ENCODE measurements at places on chromosomes 1 and 21.

DNA sequence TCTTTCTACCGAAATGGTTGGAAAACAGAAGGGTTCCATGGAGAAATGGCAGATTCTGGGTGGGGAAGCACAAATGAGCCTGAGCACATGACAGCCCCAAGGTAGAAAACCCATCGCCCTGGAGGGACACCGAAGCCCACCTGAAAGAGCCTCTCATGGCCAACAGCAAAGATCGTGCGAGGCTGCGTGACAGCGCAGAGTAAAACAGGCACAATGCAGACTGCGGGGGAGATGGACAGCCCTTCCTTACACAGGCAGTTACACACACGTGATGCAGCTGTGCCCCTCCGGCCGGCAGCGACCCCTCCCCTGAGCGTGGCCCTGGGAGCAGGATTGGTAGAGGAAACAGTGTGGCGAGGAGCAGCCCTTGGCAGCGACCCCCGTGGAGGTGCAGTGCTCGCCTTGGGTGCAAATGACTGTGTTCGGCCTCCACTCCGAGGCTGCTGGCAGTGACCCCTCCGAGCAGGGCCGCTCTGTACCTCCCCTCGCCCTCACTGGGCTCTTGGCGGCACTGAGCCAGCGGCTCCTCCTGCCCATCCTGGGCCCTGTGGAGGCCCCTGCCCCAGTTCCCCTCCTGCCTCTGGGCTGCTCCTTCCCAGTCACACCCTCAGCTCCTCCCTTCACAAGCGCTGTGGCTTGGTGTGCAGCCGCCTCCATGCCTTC, 120.9 kb upstream of the COL6A1 start:
- no peak overlapping the region for H3K27ac ChIP-seq
- no peak for DNase-seq
- no peaks in the 10 kb centered on the region for H3K36me3 ChIP-seq
- H3K4me1 ChIP-seq, result peaks cover 8% of the 10 kb centered on the region
- no peak overlapping the region for H3K4me3 ChIP-seq
- H3K27me3 ChIP-seq, result no peaks in the 10 kb centered on the region

- H3K27ac ChIP-seq, result no peak overlapping the region
- H3K27me3 ChIP-seq, result peaks cover 49% of the 10 kb centered on the region
- no peaks in the 10 kb centered on the region for H3K4me1 ChIP-seq
- H3K36me3 ChIP-seq, result no peaks in the 10 kb centered on the region
Measured at GRCh38 chr1:24984300-24984699, 54.2 kb upstream of the RUNX3 start.

- H3K27me3 ChIP-seq, result no peaks in the 10 kb centered on the region
- H3K27ac ChIP-seq, result no peak overlapping the region
- H3K4me3 ChIP-seq, result no peak overlapping the region
- DNase-seq, result no peak
- H3K4me1 ChIP-seq, result no peaks in the 10 kb centered on the region
- H3K36me3 ChIP-seq, result no peaks in the 10 kb centered on the region
Measured at GRCh38 chr1:190226006-190226405, 251.7 kb downstream of the BRINP3 start.

GRCh38 chr1:15937706-15938168, 38.2 kb downstream of the ZBTB17 start:
- peaks cover 14% of the 10 kb centered on the region for H3K4me1 ChIP-seq
- H3K36me3 ChIP-seq, result peaks cover 73% of the 10 kb centered on the region
- peak; percentile 66 for DNase-seq
- no peak overlapping the region for H3K4me3 ChIP-seq

- H3K4me1 ChIP-seq, result no peaks in the 10 kb centered on the region
- no peaks in the 10 kb centered on the region for H3K36me3 ChIP-seq
- no peak overlapping the region for H3K27ac ChIP-seq
- DNase-seq, result no peak
- H3K27me3 ChIP-seq, result no peaks in the 10 kb centered on the region
Measured at GRCh38 chr1:182279724-182280503, 111.7 kb downstream of the GLUL start.

DNA sequence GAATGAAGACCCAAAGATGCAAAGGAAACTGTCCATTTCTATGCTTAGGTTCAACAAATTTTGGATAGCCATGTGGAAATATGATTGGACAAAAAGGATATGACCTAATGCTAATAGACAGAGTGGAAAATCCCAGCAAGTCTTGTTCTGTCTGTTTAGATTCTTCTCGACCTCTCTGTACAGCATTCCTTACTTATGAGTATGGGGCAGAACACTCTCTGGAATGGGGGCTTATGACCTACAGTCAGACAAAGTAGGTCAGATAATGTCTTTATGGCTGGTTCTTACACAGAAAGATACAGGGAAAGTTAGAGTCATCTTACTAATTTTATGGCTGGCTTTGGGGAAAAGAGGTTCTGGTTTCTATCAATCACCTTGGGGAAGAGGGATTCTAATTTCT, 2.8 kb downstream of the GCSAML start:
- no peaks in the 10 kb centered on the region for H3K36me3 ChIP-seq
- no peak overlapping the region for H3K4me3 ChIP-seq
- no peak overlapping the region for H3K27ac ChIP-seq
- peak; percentile 24 for DNase-seq

- peaks cover 46% of the 10 kb centered on the region for H3K4me1 ChIP-seq
- DNase-seq, result peak; percentile 22
- no peak overlapping the region for H3K4me3 ChIP-seq
- peak overlapping the region; percentile 56 for H3K27ac ChIP-seq
Measured at GRCh38 chr1:54324251-54325140, 81.7 kb downstream of the SSBP3 start.

- no peaks in the 10 kb centered on the region for H3K27me3 ChIP-seq
- peaks cover 7% of the 10 kb centered on the region for H3K4me1 ChIP-seq
- H3K27ac ChIP-seq, result peak overlapping the region; percentile 57
- no peak overlapping the region for H3K4me3 ChIP-seq
Measured at GRCh38 chr1:56060906-56061305, 518.5 kb downstream of the PLPP3 start.

GRCh38 chr1:119987686-119988085, 81.8 kb downstream of the NOTCH2 start:
- H3K27ac ChIP-seq, result 0 out of 2 replicates have a peak overlapping the region, but pooled peaks have one; percentile 44
- no peak overlapping the region for H3K4me3 ChIP-seq
- H3K36me3 ChIP-seq, result peaks cover 8% of the 10 kb centered on the region

DNA sequence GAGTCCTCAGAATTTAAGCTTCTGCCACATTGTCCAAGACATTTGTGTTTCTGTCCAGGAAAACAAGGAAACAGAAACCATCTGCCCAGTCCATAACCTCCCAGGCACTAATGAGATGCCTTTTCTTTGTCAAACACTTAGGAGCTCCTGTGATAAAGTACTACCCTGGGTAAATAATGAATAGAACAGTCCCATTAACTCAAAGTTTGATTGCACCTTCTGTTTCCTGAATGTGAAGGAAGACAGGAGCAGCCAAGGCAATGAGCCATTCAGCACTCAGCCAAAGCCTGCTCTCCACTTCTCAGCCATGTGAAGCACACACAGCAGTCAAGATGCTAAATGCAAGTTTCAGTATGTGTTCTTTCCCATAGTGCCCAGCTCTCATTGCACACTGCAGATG, 199.8 kb downstream of the SEC16B start:
- H3K4me3 ChIP-seq, result no peak overlapping the region
- no peak for DNase-seq
- H3K27me3 ChIP-seq, result no peaks in the 10 kb centered on the region
- no peaks in the 10 kb centered on the region for H3K36me3 ChIP-seq
- H3K4me1 ChIP-seq, result no peaks in the 10 kb centered on the region

DNA sequence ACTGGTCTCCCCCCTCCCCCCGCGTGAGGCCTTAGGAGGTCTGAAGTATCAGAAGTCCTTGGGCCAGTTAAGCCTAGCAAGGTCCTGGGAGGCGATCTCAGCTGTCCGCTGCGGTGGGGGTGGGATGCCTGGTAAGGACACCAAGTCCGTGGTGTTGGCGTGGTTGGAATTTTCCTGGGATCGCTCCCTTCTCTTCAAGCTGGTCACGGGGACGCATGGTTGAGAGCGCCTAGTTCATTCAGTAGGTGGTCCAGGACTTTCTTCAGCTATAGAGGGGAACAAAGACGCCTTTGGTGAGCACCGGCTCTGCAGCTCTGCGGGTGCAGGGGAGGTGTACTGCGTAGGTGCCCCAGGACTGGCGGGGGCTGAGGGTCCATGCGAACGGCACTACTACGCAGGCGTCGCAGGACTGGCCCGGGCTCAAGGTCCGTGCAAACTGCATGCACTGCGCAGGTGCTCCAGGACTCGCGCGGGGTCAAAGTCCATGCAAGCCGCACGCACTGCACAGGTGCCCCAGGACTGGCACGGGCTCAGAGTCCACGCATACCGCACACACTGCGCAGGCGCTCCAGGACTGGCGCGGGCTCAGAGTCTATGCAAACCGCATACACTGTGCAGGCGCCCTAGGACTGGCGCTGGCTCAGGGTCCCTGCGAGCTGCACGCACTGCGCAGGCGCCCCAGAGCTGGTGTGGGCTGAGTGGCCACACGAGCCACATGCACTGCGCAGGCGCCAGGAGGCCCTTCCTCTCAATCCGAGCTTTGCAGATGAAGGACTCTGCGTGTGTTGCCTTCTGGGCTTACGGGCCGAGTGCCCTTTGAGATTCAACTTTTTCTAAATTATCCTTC, 36.6 kb upstream of the HMGN1 start:
- H3K36me3 ChIP-seq, result peaks cover 1% of the 10 kb centered on the region
- peak overlapping the region; percentile 40 for H3K4me3 ChIP-seq
- no peaks in the 10 kb centered on the region for H3K27me3 ChIP-seq
- peak overlapping the region; percentile 76 for H3K27ac ChIP-seq

DNA sequence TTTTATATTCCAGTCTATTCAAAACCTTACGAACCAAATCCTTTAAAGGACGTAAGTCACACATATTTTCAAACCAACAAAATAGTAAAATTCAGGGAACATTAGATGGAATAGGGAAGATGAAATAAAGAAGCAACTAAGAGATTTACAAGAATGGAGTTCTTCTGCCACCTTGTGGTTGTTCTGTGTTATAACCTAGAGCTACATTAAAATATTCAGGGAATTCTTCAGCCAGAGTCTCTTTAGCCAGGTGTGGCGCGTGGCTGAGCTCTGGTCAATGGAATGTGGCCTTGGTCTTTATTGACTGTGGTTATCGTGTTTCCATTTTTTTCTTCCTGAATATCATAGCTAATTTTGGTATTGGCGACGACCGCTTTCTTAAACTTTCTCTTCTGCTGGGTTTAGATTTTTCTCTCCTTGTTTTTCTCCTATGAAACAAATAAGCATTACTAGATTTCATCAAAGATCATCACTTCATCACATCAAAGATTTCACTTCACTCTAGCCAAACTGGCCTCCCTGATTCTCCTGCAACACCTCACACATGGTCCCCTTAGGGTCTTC, 221.3 kb downstream of the MRPL39 start:
- no peak overlapping the region for H3K27ac ChIP-seq
- no peaks in the 10 kb centered on the region for H3K36me3 ChIP-seq
- peak; percentile 77 for DNase-seq
- no peaks in the 10 kb centered on the region for H3K27me3 ChIP-seq
- H3K4me3 ChIP-seq, result no peak overlapping the region

GRCh38 chr1:178933709-178934490, 63.0 kb upstream of the ANGPTL1 start:
- H3K4me1 ChIP-seq, result peaks cover 8% of the 10 kb centered on the region
- no peak overlapping the region for H3K27ac ChIP-seq
- H3K36me3 ChIP-seq, result 0 out of 2 replicates have a peak, but pooled peaks cover 2% of the 10 kb centered on the region
- no peaks in the 10 kb centered on the region for H3K27me3 ChIP-seq
- H3K4me3 ChIP-seq, result no peak overlapping the region
- no peak for DNase-seq

DNA sequence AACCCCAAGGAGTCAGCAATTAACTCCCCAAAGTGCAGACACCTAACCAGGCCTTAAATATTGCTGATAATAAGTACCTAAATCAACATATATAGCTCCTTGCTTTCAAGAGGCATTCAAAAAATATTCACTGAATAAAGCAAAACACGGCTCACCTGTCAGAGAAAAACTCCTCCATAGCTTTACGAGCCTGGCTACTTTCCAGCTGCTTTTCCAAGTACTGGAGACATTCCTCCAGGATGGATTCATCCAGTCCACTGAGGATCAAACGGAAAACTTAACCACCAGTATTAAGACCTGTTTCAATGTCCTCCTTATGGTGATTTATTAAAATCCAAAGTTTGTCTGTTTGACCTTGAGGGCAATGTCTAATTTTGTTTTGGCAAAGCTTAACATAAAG, 44.6 kb downstream of the UBR4 start:
- no peak for DNase-seq
- H3K27ac ChIP-seq, result no peak overlapping the region
- peaks cover 63% of the 10 kb centered on the region for H3K36me3 ChIP-seq
- no peak overlapping the region for H3K4me3 ChIP-seq
- H3K27me3 ChIP-seq, result no peaks in the 10 kb centered on the region

- no peak overlapping the region for H3K4me3 ChIP-seq
- H3K4me1 ChIP-seq, result peaks cover 2% of the 10 kb centered on the region
- no peak for DNase-seq
- H3K36me3 ChIP-seq, result no peaks in the 10 kb centered on the region
Measured at GRCh38 chr1:10662090-10662688, 134.3 kb downstream of the CASZ1 start.
